ENCODE measurements at places on chromosomes 16 and 17.

DNA sequence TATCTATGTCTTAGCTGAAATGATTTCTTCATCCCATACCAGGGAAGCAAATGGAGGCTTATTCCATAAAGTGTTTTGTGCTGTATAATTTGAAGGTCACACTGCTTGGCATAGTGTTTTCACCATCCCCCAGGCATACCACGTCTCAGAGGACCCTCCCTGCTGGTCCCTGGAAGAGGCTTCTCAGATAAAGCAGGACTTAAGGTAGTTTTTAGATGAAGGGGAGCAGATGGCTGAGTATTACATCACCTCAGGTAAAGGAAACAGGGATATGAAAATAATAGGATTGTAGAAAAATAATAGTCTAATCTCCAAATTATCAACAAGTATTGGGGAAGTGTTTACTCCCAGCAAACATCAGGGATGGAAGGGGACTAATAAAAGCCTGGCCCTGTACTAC lies 7.3 kb upstream of the SMG1 start:
- no peak for DNase-seq

DNA sequence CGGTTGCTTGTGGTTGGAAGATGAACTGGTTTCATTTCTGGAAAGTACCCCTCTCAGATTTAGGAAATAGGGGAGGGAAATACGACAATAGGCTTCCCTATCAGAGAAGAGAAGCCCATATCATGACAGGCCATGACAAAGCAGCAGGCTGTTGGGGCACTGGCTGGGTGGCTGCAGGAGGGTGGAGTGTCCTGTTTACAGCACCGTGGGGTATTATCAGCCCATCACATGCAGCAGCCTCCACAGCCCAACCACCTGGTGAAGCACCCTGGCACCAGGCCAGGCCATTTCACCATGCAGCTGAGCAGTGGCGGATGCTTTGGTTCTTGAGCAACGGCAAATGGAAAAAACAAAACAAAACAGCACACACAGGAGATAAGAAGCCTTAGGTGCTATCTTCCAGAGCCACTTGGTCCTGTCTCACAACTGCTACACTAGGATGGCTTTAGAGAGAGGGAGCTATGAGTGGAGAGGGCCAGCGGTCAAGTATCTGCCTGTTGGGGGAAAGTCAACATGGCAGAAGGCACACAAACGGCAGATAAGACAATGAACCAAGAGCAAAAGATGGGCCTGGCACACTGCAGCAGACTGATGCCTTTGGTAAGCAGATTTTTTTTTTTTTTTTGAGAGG lies 24.2 kb downstream of the FAM117A start:
- no peak for DNase-seq

DNA sequence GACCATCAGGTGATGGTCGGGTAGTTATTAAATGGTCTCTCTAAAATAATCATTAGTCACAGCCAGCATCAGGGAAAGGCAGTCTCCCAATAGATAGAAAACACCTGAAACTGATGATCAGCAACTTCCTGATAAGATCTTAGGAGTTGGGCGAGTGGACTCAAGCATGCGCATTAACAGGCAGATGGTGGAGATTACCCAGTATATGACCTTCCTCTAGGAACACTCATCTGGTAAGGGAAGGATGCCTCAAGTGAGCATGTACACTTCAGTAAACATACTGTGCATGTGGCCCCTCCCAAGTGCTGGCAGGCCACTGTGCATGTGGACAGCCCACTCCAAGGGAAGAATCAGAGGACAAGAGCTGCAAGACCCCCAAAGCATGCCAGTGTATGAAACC lies 105.9 kb downstream of the ABCC12 start:
- no peak for DNase-seq

- peak; percentile 59 for DNase-seq
Observed at GRCh38 chr17:8155231-8155995, 3.2 kb upstream of the PER1 start.

GRCh38 chr17:14514973-14515372 lies 214.1 kb downstream of the HS3ST3B1 start:
- no peak for DNase-seq

DNA sequence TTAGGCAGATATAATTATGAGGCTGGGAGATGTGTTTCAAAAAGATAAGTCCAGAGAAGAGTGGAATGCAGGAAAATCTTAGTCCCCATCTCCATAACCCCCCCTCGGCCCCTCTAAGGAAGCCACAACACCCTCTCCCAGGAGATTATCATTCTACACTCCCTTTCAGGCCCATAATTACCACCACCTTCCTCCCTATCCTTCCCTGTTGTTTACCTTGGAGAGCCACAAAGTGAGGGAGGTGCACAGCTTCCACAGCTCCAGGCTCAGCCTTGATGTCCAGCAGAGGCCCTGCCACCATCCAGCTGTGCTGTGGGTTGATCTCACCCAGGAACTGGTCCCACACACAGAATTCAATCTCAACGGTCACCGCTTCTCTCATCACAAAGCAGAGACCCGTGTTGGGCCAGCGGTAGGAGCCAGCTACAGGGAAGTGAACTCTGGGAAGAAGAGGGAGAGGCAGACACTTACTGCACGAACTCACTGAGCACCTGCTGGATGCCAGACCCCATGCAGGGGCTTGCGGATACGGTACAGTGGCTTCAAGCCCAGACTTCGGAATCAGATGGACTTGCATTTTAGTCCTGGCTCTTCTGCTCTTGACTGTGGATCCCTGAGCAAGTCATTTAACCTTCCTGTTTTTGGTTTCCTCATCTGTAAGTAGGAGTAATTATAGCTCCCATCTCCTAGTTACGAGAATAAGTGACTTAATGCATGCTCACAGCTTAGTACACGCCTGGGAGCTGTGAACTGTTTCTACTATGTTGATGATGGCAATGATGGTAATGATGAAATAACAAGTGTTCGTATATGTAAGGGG lies 44.1 kb downstream of the MIS12 start:
- DNase-seq, result no peak

- no peak for DNase-seq
Observed at GRCh38 chr16:57805176-57805575, 2.9 kb upstream of the KIFC3 start.

- DNase-seq, result no peak
Observed at GRCh38 chr17:48770954-48771353, 42.4 kb upstream of the HOXB13 start.

GRCh38 chr17:72987166-72987565 lies 105.3 kb downstream of the SLC39A11 start:
- no peak for DNase-seq

All from adipocyte (in vitro differentiated cells).